ENCODE measurements at places on chromosomes 12 and 14.

DNA sequence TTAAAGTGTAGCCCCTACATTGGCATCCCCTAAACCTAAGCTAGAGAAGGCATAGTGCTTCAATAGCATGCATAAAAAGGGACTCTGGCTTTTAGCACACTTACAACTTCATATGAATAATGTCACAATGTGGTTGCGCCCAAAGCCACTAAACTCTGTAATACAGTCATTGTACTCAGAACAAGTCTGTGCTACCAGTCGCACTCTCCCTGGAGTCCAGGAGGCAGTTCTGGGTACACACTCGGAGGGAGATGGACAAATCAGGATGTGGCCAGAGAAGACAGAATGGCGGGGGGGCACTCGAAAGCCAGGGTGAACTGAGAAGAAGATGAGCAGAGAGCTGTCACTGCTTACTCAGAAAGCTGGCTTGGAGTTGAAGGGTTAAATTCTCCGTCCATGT, 10.6 kb downstream of the SAMD4A start:
- no peak for DNase-seq

- no peak for DNase-seq
These were observed 238.7 kb downstream of the AKAP6 start for GRCh38 chr14:32567543-32568384.

GRCh38 chr12:59808317-59808910, 212.6 kb downstream of the SLC16A7 start:
- peak; percentile 35 for DNase-seq

- DNase-seq, result no peak
These were observed 86.8 kb downstream of the NDUFA12 start for GRCh38 chr12:94916663-94917062.

GRCh38 chr14:21866479-21866878, 192.9 kb upstream of the OR4E1 start:
- DNase-seq, result no peak

DNA sequence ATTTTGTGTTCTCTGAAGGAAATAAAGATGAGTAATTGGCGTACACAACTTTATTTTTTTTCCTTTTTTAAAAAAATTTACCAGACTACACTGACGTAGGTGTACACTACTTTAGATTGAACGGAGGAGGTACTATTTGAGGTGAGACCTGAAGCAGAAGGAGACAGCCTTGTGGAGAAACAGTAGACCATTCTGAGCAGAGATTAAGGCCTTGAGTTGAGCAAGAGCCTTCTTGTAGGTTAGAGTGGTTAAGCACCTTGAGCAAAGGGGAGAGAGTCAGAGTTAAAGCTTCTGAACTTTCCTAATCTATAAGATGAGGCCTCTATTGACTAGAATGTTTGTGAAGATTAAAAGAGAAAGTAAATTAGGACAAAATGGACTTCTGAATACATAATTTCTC, 2.5 kb downstream of the LEMD3 start:
- no peak for DNase-seq

GRCh38 chr12:1800401-1801302, 19.7 kb upstream of the LRTM2 start:
- peak; percentile 90 for DNase-seq

DNA sequence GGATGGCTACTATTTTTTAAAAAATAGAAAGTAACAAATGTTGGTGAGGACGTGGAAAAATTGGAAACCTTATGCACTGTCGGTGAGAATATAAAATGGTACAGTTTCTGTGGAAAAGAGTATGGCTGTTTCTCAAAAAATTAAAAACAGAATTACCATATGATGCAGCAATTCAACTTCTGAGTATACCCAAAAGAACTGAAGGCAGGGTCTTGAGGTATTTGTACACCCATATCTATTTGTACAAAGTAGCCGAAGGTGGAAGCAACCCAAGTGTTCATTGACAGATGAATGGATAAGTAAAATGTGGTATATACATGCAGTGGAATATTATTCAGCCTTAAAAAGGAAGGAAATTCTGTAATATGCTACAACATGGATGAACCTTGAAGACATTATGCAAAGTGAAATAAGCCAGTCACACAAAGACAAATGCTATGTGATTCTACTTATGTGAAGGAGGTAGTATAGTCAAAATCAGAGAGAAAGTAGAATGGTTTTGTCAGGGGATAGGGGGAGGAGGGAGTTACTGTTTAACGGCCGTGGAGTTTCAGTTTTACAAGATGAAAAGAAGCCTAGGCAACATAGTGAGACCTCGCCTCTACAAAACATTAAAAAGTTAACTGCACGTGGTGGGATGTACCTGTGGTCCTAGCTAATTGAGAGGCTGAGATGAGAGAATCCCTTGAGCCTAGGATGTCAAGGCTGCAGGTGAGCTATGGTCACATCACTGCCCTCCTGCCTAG, 38.4 kb upstream of the CCT2 start:
- no peak for DNase-seq

GRCh38 chr12:51056242-51056641, 8.1 kb downstream of the LETMD1 start:
- no peak for DNase-seq

DNA sequence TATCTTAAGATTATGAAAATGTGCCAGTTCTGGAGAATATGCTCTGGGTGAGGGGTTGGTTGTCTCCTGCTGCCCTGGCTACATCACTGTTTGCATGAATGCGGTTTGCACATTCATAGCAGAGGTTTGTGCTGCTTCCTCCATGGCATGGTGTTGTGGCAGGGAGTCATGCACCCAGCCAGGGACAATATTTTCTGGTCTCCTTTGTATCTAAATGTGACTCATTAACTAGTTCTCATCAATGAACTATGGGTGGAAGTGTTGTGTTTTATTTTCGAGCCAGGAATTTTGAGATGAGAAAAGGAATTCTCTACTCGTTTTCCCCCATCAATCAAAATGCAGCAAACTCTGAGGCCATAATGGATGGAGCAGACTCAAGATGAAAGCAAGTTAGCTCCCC, 527.3 kb downstream of the SNAPC1 start:
- no peak for DNase-seq

GRCh38 chr14:99313234-99313633, 41.2 kb upstream of the BCL11B start:
- no peak for DNase-seq

DNA sequence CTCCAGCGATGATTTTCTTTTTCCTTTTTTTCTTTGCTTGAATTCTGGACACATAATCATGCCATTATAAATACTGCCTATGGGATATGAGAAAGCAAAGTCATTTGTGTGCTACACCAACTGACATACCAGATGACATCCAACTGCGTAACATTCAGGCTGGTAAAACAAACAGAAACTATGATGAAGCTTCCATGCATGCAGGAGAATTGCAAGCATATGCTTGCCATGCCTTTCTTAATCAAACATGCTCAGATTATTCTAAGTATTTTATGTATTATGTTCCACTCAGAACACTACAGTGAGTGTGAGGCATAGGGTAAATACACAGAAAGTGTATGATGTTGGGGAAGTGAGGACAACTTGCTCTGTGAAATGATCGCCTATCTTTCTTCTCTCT, 97.4 kb downstream of the C12orf50 start:
- DNase-seq, result no peak

DNA sequence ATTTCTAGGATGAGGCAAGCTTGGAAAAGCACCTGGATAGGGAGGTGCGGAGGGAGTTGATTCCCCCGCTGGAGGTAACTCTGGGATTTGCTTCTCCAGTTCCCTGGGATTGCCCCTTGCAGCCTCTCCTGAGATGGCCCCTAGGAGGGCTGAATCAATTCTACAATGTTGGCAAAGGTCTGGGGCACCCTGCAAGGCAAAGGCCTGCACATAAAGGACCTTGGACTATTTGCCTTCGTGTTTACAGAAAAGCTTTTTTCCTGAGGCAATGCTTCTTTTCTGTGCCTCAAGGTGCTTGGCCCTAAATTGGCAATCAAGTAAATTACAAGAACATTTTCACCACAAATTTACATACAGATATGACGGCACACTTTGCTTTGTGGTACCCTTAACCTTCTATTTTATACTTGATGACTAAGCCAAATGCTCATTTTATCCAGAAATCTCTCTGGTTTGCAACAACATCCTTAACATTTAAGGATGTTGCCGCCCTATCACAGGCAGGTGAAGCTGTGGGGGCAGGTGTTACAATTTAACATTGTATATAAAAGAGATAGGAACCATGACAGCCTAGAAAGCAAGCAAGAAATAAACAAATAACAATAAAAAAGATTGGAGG, 40.3 kb downstream of the TIMELESS start:
- no peak for DNase-seq

- DNase-seq, result no peak
These were observed 46.9 kb downstream of the PHLDA1 start for GRCh38 chr12:75984577-75985182.

GRCh38 chr14:87829543-87829942, 163.4 kb downstream of the GALC start:
- DNase-seq, result no peak

Measured in SK-N-DZ (cell line).